ENCODE measurements at places on chromosomes 4 and X. TPM values are rescaled to one million over a fixed set of nuclear protein-coding genes. Genes with fewer than 3 reads are reported as not detected.

DNA sequence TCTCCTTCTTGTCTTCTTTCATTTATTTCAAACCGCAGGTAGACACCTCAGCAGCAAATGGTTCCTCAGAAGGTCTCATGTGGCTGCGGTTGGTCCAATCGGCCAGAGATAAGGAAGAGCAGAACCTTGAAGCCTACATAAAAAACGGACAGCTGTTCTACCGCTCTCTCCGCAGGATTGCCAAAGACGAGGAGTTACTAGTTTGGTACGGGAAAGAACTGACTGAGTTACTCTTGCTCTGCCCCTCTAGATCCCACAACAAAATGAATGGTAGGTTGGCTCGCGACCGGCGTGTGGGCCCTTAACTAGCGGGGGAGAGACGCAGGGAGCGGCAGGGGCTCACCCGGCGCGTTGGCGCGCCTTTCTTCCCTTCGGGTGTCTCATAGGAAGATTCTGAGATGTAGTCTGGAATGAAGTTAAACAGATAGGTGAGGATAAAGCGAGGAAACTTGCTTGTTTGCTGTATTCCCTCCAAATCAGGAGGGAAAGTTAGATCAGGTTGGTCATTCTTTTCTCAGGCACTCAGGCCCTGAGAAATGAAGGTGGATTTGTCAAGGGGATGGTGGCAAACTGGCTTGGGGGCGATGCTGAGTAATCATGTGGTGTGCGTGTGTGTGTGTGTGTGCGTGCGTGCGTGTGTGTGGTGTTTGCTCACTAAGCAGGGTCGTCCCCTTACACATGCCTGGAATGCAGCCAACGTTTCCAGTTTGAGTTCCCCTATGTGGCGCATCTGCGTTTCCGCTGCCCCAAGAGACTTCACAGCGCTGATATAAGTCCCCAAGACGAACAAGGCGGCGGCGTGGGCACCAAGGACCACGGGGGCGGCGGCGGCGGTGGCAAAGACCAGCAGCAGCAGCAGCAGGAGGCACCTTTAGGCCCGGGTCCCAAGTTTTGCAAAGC is 4.2 kb downstream of the PRDM8 start:
- no peak for DNase-seq

GRCh38 chr4:8305851-8306471 is 36.4 kb downstream of the HTRA3 start:
- DNase-seq = no peak

GRCh38 chr4:183286590-183287308 is 33.3 kb downstream of the CLDN22 start:
- no peak for DNase-seq

- DNase-seq = no peak
Measured at GRCh38 chr4:1821679-1822567, 28.8 kb downstream of the FGFR3 start.

GRCh38 chrX:23008431-23009099 is 8.8 kb downstream of the DDX53 start:
- DNase-seq = no peak

- DNase-seq = no peak
Measured at GRCh38 chrX:33923262-33923661, 208.9 kb downstream of the FAM47A start.

GRCh38 chr4:95050980-95051701 is 293.4 kb downstream of the BMPR1B start:
- DNase-seq = no peak

DNA sequence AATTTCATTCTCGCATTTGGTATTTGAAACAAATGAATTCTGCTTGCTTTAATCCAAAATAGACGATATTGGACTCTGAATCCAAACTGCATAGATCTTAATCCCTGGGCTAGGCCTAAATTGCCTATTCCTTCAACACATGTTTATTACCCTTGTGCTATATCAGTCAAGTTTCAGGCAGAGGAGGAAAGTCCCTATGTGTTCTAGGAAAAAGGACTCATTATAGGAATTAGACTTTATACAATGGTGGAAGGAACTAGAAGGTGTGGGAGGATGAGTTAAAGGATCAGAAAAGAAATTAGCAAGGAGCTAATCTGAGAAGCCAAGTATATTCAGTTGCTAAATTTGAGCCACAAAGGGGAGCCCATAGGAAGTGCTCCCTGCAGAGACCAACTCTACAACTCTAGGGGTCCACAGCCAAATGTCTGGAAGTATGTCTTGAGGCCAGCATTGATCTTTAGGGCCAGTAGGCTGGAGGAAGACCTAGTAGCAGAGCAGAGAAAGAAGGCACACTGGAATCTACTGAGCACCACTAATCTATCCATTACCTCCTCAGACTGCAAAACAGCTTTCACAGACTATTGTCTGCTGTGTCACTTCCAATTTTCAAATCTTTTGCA is 17.1 kb upstream of the DTHD1 start:
- no peak for DNase-seq

DNA sequence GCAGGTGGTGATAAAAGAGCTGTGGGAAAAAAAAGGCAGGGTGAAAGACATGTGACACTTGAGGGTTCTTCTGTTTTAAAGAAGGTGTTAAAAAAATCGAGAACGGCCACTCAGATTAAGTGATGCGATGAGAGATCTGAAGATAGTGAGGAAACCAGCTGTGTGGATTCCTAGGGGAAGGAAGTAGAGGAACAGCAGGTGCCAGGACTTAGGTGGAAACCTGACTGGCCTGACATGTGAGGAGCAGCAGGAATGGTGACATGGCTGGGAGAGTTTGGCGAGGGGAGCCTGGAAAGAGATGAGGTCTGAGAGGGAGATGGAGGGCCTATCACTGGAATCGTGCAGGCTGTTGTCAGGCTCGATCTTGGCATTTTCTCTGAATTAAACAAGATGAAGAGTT is 55.5 kb downstream of the BMPR1B start:
- DNase-seq = no peak

GRCh38 chr4:170887396-170887795 is 797.6 kb upstream of the AADAT start:
- DNase-seq = no peak

GRCh38 chr4:7187691-7188090 is 4.6 kb upstream of the SORCS2 start:
- DNase-seq = no peak

DNA sequence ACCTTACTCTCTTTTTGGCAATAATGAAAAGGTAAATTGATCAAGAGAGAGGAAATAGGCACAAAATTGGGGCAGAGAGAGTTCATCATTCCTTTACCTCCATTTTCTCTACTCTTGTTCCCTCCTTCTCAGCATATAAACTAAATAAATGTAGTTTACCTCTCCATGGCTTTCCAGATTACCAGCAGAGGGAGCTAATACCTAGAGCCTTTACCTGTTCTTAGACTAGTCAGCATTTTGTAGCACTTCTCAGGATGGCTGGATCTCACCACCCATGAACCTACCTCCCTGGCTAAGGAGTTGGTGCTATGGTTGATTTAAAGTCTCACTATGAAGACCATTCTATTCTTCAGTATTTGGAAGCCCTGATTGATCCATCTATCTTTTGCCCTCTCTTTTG is 15.7 kb downstream of the OFD1 start:
- DNase-seq = no peak

- peak; percentile 51 for DNase-seq
Measured at GRCh38 chrX:30309139-30309571, at the start of gene NR0B1. Gene NR0B1, minus strand, starts transcription at chrX:30309390. Its CDS starts 27 bp downstream, at chrX:30309363.

GRCh38 chrX:2782171-2782570 is 30.3 kb downstream of the XG start:
- DNase-seq = no peak

GRCh38 chr4:36351082-36351666 is 69.8 kb downstream of the DTHD1 start:
- peak; percentile 60 for DNase-seq

- DNase-seq = no peak
Measured at GRCh38 chrX:132967049-132967448, 8.6 kb upstream of the HS6ST2 start.

GRCh38 chrX:155188786-155189185 is 27.5 kb upstream of the VBP1 start:
- no peak for DNase-seq

RADX gene
- total RNA-seq = 3.5 TPM

CT45A5 gene
- not detected for total RNA-seq

MED14 gene
- 117 TPM for total RNA-seq

ANOS1 gene
- total RNA-seq = 57.8 TPM

NOCT gene
- total RNA-seq = 45.5 TPM

AMBN gene
- not detected for total RNA-seq

TEX13B gene
- total RNA-seq = not detected

All from H1 (cell line).